ENCODE measurements at places on chromosomes 1 and 21.

DNA sequence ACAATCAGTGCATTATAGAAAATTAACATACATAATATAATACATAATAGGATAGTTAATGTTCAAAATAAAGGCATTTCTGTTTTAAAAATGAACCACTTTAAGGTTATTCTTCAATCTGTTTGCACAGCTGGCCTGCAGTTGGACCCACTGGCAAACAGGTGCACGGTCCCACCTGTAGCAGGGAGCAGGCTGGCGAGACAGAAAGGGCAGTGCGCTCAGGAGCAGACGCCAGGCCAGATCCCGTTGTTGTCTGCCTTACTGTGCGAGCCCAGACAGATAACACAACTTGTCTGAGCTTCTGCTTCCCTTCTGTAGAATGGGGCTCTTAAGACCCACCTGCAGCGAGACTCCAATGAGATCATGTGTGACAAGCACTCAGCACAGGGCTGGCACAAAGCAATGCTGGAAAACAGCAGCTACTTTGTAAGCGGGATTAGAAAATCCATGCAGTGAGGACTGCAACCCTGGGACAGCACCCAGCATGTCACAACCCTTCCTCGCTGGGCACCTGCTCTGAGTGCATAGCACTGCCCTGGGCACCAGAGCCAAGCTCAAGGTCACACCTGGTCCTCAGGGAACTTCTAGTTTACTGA is 33.5 kb downstream of the VPS26C start:
- no peak for DNase-seq

DNA sequence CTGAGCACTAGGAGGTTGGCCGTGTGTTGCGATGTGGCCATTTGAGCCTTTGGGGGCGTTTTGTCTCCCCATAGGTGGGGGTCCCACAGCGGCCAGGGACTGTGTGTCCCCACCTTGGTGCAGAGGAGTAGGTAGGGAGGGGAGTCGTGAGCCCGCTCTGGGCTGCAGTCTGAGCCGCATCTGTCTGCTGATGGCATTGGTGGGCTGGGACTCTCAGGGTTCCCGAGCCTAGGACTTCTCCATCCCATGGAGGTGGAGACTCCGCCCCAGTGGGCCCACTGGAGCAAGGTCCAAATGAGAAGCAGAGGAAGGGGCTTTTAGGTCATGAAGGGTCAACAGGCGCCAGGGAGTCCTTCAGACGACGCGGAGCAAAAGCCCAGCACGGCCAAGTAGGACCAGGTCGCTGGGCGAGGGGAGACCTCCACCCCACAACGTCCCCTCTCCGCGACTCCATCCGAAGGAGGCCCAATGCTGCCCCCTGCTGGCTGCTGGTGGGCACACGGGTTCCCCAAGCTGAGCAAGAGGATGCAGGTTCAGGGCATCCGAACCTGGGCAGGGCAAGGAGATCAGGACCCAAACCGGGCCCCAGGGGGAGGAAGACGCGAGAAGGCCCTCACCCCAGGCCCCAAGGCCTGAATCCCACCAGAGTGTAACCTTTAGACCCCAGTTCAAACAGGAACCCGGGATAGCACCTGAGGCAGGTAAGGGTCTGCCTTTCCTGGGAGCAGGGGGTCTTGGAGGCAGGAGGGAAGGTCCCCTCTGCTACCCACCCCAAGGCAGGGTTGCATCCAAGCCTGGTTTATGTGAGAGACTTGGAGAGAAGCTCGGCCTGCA is 14.9 kb downstream of the TTC34 start:
- DNase-seq, result peak; percentile 48

- no peak for DNase-seq
Measured at GRCh38 chr1:162913345-162913744, 52.4 kb upstream of the CCDC190 start.

- no peak for DNase-seq
Measured at GRCh38 chr1:50633465-50633864, 210.2 kb upstream of the DMRTA2 start.

DNA sequence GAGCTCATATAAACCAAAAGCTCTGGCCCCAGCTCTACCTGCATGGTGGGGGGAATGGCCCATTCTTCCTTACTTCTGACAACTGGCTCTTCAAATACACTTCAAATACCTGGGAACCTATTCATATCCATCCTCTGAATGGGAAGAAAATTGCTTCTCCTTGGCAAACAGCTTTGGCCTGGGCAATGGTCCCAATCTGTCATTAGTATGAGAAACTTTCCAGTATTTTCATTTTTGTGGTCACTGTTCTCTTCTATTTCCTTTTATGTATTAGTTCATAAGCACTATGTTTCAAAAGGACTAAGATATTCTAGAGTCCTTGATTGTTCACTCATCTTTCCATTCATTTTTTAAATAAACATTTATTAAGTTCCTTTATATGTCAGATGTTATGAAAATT is 5.2 kb upstream of the HSD3B2 start:
- no peak for DNase-seq

DNA sequence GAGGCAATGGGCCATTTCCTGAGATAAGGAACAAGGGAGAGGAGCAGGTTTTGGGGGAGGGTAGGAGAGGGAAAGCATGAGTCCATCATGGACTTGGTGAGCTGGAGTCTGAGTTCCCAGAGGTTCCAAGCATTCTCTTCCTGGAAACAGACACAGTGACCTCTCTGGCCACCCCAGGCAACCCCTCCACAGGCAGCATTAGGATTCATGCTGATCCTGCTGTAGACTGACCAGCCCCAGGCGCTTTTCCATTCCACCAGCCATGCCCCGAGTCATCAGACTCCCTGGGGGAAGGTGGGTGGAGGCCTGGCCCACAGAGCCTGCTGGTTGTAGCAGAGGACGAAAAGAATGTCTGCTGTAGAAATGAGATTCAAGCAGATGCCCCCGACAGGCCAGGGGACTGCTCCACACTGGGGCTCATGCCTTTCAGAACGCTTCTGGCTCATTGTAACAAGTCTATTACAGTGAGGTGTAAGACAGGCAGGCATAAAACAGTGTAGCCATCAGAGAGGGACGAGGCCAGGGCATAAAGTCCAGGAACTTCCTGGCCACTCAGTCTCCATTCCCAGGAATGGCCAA is 52.2 kb downstream of the KCND3 start:
- DNase-seq, result no peak

GRCh38 chr1:21782349-21782867 is 541 bp downstream of the USP48 start:
- peak; percentile 53 for DNase-seq

- DNase-seq, result no peak
Measured at GRCh38 chr1:36134505-36135329, 9.7 kb upstream of the COL8A2 start.

- no peak for DNase-seq
Measured at GRCh38 chr21:45818276-45818903, 163.2 kb upstream of the COL6A1 start.

- no peak for DNase-seq
Measured at GRCh38 chr21:27759091-27759659, 792.3 kb upstream of the ADAMTS5 start.

DNA sequence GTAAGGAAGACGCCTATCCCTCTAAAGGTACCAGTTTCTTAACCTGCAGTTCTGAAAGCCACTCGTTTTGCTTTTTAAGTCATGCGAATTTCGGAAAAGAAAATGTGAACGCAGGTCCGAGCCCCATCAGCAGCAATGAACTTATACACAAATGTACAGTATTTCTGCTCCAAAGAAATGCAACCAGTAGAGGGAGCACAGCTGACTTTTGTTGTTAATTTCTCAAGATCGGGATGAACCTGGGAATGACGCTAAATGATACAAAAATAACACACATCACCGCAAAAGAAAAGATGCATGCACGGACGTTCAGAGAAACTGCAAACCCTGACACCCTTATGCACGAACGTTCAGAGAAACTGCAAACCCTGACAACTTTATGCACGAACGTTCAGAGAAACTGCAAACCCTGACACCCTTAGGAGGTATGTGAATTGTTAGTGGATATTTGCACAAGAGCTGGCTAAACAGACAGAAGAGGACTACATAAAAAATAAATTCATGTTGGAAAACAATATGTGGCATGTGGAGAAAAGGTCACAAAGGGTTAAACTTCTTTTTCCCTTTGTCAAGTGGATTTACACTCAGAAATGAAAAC is 3.5 kb upstream of the TIAM1 start:
- DNase-seq, result no peak

DNA sequence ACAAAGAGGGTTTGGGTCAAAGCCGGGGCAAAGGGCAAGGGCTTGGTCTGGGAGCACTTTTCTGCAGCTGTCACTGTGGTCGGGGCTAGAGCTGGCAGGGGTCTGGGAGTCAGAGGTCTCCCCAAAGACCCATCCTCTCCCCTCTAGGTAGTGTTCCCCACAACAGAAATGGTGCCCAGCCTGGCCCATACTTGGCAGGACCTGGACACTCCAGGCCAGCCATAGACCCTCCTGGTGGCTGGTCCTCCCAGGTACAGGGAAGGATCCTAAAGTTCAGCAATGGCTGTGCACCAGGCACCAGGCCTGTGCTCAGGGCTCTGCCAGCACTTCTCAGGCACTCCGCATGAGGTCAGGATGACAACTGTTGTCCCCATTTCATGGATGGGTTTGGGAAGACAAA is 11.0 kb downstream of the ESPN start:
- DNase-seq, result no peak

- DNase-seq, result no peak
Measured at GRCh38 chr1:119953266-119953998, 57.1 kb upstream of the ADAM30 start.

- DNase-seq, result no peak
Measured at GRCh38 chr1:84504580-84505492, 1.4 kb upstream of the SPATA1 start.

DNA sequence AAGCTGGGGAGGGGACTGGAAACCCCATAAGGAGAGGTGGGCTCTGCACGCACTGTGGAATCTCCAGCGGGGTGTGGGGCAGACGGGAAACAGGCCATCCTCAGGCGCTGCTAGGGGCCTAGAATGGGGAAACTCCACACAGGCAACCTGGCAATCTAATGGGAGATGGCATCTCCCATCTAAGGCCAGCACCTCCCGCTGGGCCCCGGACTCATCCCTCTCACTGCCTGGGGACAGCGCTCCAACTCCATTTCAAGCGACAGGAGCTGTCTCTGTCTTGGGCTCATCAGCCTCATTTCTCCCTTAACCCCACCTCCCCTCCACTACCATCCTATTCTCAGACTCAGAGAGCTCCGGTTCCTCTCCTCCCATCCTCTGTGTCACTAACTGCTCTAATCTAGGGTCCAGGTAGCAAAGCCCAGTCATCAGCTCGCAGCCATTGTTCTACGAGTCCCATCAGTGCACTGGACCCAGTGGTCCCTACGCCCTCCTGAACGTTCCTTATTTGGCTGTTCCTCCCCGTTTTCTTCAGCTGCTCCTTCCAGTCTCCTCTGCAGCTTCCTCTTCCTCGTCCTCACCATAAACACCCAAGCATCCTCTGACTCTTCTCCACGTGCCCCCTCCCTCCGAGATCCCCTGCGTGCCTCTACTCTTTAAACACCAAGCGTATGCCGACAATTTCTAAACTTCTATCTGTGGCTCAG is 93.4 kb upstream of the CASZ1 start:
- DNase-seq, result no peak

DNA sequence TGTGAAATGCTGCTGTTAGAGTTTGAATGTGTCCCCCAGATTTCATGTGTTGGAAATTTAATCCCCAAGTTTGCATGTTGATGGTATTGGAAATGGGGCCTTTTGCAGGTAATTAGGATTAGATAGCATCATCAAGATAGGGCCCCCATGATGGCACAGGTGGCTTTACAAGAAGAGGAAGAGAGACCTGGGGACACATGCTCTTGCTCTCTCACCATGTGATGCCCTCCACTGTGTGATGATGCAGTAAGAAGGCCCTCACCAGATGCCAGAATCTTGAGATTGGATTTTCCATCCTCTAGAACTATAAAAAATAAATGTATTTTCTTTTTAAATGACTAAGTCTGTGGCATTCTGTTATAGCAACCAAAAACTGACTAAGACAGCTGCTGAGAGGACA is 57.0 kb upstream of the NEK7 start:
- no peak for DNase-seq

DNA sequence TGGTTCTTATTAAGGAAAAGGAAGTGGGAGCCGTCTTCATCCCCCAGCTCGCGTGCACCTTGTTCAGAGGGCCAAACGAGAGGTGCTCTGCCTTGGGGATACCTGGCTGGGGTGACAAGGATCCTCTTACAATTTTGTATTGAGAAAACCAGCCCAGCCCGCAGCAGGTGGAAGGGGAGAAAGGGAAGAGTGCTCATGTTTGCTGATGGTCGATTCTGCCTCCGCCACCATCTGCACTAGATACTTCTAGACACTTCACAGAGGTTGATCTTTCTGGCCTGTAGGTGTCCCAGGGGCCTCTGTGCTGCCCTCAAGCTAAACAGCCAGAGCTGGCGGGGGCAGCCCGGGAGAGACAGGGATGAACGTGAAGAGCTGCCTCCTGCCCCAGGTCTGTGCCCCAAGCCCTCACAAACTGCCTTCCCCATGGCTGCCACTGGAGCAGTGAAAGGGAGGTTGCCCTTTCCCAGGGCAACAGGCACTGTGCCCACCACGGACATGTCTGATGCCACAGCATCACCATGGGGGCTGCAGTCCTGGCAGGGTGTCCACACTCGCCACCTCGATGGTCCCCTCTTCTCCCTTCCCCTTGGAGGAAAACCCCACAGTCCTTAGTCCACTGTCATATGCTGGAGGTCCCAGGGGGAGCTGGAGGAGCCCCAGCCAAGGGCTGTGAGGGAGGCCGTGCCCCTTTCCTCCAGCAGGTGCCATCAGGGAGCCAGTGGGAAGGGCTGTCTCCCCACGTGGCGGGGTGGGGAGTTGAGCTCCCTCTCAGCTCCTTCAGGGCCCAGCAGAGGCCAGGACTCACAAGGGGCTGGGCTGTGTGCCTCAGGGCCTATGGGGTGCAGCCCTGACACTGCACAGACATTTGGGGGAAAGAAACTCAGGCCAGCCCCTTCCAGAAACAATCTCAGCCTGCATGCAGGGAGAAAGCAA is 8.1 kb downstream of the ADPRS start:
- DNase-seq, result no peak

DNA sequence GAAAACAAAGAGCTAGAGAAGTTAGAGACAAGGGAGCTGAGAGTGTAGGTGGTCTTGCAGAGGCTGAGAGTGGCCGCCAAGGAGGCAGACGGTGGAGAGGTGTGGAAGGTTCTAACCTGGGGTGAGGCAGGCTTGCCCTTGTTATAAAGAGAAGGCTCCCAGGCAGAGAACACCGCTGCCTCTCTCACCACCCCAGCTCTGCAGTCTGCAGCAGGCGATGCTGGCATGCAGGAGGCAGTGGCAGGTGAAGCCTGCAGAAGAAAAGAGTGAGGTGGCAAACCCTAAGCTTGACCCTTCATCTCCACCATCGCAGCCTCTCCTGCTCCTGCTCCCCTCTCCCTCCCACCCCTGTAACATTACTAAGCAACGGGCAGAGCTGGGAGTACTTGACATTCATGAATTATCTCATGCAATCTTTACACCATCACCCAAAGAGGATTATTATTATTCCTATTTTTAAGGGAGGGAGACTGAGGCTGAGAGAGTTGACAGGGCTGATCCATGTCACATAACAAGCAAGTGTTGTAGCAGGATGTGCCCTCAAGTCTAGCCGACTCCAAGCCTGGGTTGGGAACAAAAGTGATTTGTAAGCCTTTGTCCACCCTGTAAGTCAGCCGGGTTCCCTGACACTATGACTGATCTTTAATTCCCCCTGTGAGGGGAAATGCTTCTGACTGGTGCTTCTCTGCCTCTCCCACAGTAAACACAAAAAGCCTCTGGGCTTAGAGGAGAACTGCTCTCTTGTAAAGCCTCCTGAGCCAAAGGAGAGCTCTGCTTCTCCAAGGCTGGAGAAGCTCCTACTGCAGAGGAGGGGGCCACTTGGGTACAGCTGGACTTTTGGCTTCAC is 36.1 kb downstream of the KANK4 start:
- DNase-seq, result no peak

- no peak for DNase-seq
Measured at GRCh38 chr1:107116306-107116790, 24.5 kb upstream of the NTNG1 start.

- no peak for DNase-seq
Measured at GRCh38 chr1:147853391-147853790, 49.2 kb upstream of the GJA8 start.

All from central memory CD4-positive, alpha-beta T cell (primary cell).